ENCODE measurements at places on chromosomes 6 and 20.

- no peak for DNase-seq
These were observed 23.3 kb upstream of the MAPRE1 start for GRCh38 chr20:32796383-32796948.

DNA sequence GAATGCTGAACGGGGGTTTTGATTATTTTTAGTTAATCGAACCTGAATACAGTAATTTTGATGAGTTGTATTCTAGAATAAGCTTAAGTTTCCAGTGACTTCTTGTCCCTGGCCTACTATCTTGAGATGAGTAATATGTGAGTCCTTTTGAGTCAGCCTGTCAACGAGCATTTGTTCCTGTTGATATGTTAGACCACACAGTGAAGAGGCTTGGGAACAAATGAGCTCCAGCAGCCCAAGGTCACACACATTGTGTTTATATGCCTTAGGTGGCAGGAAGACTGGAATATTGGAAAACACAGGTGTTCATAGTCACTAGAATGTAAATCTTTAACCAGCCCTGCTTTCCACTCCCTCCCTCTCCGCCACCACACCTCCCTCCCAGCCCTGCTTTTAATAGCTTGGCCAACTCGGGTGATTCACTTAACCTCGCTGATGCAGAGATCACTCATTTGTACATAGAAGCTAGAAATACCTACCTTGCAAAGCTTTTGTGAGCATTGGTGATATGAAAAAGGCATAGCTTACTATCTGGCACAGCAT lies 9.1 kb downstream of the SMPDL3A start:
- DNase-seq, result no peak

DNA sequence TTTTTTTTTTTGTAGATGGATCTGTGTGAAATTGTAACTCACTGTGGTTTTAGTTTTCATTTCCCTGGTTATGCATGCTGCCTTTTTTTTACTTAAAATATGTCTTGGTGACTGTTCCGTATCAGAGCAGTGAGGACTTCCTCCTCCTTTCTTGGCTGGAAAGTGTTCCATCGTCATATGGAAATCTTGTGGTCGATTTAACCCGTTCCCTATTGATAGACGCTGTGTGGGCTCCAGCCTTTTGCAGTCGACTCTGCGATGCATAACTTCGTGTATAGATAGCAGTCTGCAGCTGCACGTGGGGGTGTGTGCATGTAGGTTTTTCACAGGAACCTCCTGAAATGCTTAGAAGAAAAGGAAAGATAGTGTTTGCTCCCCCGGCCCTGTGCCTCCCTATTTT lies 28.1 kb upstream of the PNPLA1 start:
- no peak for DNase-seq

- no peak for DNase-seq
These were observed 69.0 kb upstream of the CD93 start for GRCh38 chr20:23155141-23155590.

DNA sequence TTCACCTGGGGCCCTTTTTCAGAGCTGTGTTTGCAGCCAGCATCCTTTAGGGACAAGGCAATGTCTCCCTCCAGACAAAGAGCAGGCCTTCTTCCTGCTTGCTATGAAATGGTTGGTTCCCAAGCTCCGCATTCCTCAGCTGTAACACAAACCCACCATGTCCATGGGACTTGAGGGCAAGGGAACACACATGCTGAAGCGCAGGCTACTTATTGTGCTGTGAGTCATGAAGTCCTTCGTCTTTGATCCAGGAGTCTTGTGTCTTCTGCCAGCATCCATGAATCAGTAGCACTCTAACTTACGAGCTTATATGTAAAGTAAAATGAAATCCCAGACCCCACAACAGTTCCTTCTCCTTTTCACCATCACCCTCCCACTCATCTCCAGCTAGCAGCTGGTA lies 59.0 kb downstream of the ANKRD60 start:
- DNase-seq, result no peak

- DNase-seq, result no peak
These were observed 17.7 kb upstream of the CDH4 start for GRCh38 chr20:61234224-61234890.

Measured in cortex of kidney (tissue), 1 donor.